ENCODE measurements at places on chromosomes 2 and 18.

DNA sequence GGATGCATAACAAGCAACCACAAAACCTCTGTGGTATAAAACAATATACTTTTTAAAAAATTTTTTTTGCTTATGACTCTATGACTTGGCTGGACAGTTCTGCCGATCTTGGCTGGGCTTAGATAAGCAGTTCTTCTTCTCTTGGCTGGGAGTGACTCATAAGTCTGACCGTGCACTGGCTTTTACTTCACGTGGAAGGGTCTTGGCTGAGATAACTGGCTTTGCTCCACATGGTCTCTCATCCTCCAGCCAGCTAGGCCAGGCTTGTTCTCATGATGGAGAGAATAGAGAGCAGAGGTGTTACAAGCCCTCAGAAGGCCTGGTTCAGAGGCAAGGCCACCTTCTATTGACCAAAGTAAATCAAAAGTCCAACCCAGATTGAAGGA is 178.9 kb upstream of the SERPINE2 start:
- DNase-seq: no peak

DNA sequence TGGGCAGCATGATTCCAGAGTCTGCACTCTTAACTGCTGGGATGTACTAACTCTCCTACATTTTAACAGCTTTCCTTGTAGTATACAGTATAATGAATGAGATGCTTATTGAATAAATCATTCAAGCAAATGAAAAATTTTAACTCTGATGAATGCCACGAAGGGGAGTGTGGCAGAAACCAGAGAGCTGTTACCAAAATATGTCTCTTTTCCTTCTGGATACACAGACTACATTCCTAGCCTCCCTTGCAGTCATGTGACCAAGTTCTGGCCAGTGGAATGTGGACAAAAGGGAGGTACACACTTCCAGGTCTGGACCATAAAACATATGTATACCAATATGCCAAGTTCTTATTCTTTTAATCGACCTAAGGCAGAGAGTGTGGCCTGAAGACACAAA is 1.7 kb upstream of the EML4 start:
- DNase-seq: no peak

GRCh38 chr18:24142376-24142775 is 3.5 kb downstream of the CABYR start:
- no peak for DNase-seq

DNA sequence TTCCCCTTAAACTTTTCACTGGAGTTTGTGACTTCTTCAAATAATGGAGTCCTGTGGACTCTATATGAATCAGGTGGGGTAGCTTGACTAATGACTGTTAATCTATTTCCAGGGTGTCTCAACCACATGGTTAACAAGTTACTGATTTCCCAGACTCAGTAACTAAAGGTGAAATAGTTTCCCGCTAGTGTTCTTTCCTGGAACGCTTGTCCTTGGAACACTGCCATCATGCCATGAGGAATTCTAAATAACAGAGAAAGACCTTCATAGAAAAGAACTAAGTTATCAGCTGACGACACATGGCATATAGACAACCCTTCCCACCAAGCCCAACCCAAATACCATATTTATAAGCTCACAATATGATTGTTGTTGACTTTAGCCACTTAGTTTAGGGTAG is 1027.9 kb upstream of the FAM98A start:
- DNase-seq: no peak

GRCh38 chr2:46010925-46011490 is 286.2 kb upstream of the EPAS1 start:
- DNase-seq: peak; percentile 28

- DNase-seq: no peak
Measured at GRCh38 chr2:127559454-127559853, 24.0 kb downstream of the MYO7B start.

Data from NCI-H1436 (cell line).